ENCODE measurements at places on chromosomes 13 and 19. TPM values are rescaled to one million over a fixed set of nuclear protein-coding genes. Genes with fewer than 3 reads are reported as not detected.

- no peaks in the 10 kb centered on the region for H3K27me3 ChIP-seq
- H3K36me3 ChIP-seq, result no peaks in the 10 kb centered on the region
- no peaks in the 10 kb centered on the region for H3K4me1 ChIP-seq
Measured at GRCh38 chr19:41774515-41774980, 19.2 kb downstream of the CEACAM6 start.

- no peaks in the 10 kb centered on the region for H3K4me1 ChIP-seq
- no peak overlapping the region for H3K4me3 ChIP-seq
- H3K36me3 ChIP-seq, result no peaks in the 10 kb centered on the region
- H3K27ac ChIP-seq, result no peak overlapping the region
Measured at GRCh38 chr13:98925949-98926348, 51.9 kb downstream of the DOCK9 start.

GRCh38 chr13:50676602-50677001, 166.9 kb downstream of the DLEU7 start:
- H3K36me3 ChIP-seq, result no peaks in the 10 kb centered on the region
- H3K27me3 ChIP-seq, result no peaks in the 10 kb centered on the region
- no peaks in the 10 kb centered on the region for H3K4me1 ChIP-seq
- DNase-seq, result no peak

DNA sequence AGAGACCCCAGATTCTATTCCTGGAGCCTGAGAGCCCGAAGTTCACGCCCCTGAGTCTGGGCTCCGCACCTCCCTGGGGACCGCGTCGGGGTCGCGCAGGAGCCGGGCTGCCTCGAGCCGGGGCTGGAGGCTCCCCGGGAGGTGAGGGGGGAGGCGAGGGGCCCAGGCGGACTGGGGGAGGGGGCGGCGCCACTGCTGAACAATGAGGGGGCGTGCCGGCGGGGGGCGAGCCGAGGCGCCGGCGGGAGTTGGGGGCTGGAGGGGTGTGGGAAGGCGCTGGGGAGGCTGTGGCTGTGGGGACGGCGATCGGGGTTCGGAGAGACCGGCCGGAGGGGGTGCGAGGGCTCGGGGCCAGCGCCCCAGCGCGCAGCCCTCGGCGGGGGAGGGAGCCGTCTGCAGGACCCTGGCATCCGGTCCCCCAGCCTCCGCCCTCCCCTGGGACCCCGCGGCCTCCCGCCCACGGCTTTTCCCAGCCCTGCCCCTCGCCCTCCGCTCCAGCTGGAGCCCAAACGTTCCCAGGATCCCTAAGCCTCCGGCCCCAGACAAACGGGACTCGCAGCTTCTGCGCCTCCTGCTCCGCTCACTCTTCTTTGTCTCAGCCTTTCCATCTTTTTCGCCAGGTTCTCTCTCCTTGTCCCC, 922 bp downstream of the PLEKHG2 start:
- peaks cover 39% of the 10 kb centered on the region for H3K4me1 ChIP-seq
- H3K4me3 ChIP-seq, result peak overlapping the region; percentile 100
- H3K27ac ChIP-seq, result peak overlapping the region; percentile 97

DNA sequence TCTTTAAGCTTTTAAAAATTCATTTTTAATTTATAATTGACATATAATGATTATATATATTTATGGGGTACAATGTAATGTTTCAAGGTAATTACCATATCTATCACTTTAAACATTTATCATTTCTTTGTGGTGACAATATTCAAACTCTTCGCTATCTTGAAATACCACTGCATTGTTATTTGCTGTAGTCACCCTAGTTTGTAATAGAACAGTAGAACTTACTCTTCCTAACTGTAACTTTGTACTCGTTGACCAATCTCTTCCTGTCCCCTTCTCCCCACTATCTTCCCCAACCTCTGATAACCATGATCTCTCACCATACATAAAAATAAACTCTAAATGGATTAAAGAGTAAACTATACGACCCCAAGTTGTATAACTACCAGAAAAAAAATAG, 20.4 kb downstream of the COG6 start:
- H3K36me3 ChIP-seq, result peaks cover 9% of the 10 kb centered on the region
- H3K4me3 ChIP-seq, result no peak overlapping the region
- H3K27me3 ChIP-seq, result no peaks in the 10 kb centered on the region

GRCh38 chr13:27379694-27380641, 44.5 kb upstream of the GTF3A start:
- no peaks in the 10 kb centered on the region for H3K36me3 ChIP-seq
- no peak overlapping the region for H3K4me3 ChIP-seq
- peak; percentile 60 for DNase-seq
- no peak overlapping the region for H3K27ac ChIP-seq
- no peaks in the 10 kb centered on the region for H3K4me1 ChIP-seq

GRCh38 chr13:69474011-69474685, 633.5 kb upstream of the ATXN8OS start:
- H3K4me1 ChIP-seq, result no peaks in the 10 kb centered on the region
- no peak overlapping the region for H3K4me3 ChIP-seq
- no peak for DNase-seq
- H3K27me3 ChIP-seq, result no peaks in the 10 kb centered on the region
- no peaks in the 10 kb centered on the region for H3K36me3 ChIP-seq

DNA sequence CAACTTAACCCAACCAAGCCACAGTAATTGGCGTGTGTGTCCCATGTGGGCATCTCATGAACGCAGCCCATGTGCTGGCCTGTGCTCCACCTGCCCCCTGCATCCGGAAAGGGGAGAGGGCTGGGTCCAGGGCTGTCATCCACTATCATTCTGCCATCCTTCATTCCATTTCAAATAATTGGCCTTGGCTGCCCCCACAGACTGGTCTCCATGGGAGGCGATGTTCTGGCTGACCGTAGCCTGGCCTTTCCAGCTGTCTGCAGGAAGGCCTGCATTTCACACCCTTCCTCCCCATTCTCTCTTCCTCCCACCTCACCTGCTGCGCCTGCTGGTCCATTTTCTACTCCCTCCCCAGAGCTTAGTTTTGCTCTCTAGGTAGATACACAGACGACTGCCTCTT, 442.8 kb downstream of the COG6 start:
- no peak for DNase-seq
- H3K27me3 ChIP-seq, result no peaks in the 10 kb centered on the region
- H3K4me1 ChIP-seq, result no peaks in the 10 kb centered on the region
- no peaks in the 10 kb centered on the region for H3K36me3 ChIP-seq
- H3K4me3 ChIP-seq, result no peak overlapping the region
- H3K27ac ChIP-seq, result no peak overlapping the region

GRCh38 chr13:42214446-42214845, 57.5 kb upstream of the AKAP11 start:
- no peaks in the 10 kb centered on the region for H3K36me3 ChIP-seq
- no peak for DNase-seq
- H3K27ac ChIP-seq, result no peak overlapping the region
- H3K4me1 ChIP-seq, result no peaks in the 10 kb centered on the region
- H3K4me3 ChIP-seq, result no peak overlapping the region

GRCh38 chr19:44620667-44621066, 7.3 kb downstream of the IGSF23 start:
- H3K4me1 ChIP-seq, result no peaks in the 10 kb centered on the region
- no peaks in the 10 kb centered on the region for H3K27me3 ChIP-seq
- no peaks in the 10 kb centered on the region for H3K36me3 ChIP-seq
- H3K4me3 ChIP-seq, result no peak overlapping the region
- H3K27ac ChIP-seq, result no peak overlapping the region

DNA sequence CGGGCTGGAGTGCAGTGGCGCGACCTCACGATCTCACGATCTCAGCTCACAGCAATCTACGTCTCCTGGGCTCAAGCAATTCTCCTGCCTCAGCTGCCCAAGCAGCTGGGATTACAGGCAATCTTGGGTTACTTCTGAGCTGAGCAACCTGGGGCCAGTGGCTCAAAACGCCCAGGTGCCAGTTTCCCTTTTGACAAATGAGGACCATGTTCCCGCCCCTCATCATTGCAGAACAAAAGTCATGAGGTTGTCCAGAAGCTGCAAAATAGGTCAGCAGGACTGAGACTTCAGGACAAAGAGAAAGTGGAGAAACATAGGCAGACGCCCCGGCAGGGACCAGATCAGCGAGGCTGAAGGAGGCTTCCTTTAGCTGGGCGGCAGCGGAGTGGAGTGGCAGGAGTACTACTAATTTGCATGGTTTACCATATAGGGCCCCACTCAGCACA, 3.3 kb upstream of the ADGRE5 start:
- DNase-seq, result no peak
- H3K27ac ChIP-seq, result no peak overlapping the region
- H3K4me1 ChIP-seq, result peaks cover 31% of the 10 kb centered on the region
- H3K27me3 ChIP-seq, result no peaks in the 10 kb centered on the region

GRCh38 chr13:45733361-45733760, 31.2 kb downstream of the CBY2 start:
- no peak overlapping the region for H3K27ac ChIP-seq
- H3K4me3 ChIP-seq, result no peak overlapping the region
- no peaks in the 10 kb centered on the region for H3K27me3 ChIP-seq

DNA sequence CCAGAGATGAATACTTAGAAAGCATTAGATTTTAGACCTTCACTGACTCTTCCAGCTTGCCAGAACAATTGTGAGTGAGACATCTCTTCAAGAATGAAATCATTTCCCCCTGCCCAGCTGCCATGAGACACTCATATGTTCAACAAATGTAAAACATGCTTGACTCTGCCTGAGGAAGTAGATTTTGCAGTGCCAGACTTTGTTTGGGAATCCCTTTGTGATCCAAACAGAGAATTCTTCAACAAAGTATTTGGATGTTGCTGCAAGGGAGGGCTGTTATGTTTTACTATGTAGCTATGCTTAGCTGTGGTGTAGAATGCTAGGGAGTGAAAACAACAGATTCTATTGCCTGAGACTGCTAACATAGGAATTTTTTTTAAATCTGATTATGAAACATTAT, 416.4 kb downstream of the DCT start:
- no peaks in the 10 kb centered on the region for H3K36me3 ChIP-seq
- peaks cover 46% of the 10 kb centered on the region for H3K4me1 ChIP-seq
- H3K27me3 ChIP-seq, result no peaks in the 10 kb centered on the region
- H3K27ac ChIP-seq, result no peak overlapping the region
- no peak for DNase-seq

GRCh38 chr13:54958781-54959180, 1930.2 kb downstream of the OLFM4 start:
- H3K4me3 ChIP-seq, result no peak overlapping the region
- no peak overlapping the region for H3K27ac ChIP-seq
- H3K27me3 ChIP-seq, result no peaks in the 10 kb centered on the region
- DNase-seq, result no peak
- no peaks in the 10 kb centered on the region for H3K36me3 ChIP-seq

DNA sequence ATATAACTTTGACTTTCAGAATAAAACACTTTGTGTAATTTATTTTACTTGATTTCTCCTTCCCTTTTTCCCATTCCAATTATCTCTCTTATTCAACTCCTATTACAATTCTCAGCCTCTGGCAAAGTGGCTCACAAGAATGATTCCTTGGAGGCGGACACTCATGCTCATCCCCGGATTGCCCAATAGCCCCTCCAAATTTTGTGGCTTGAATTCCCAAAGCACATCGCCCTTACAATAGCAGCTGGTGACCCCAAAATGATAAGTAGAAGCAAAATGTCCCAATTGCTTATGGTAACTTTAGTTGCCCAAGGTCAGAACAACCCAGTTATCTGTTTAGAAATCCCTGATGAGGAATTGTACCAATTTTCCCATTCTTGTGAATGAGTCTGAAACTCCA, 1523.5 kb upstream of the PRR20A start:
- no peaks in the 10 kb centered on the region for H3K4me1 ChIP-seq
- DNase-seq, result no peak
- no peaks in the 10 kb centered on the region for H3K36me3 ChIP-seq
- no peaks in the 10 kb centered on the region for H3K27me3 ChIP-seq
- no peak overlapping the region for H3K4me3 ChIP-seq

Gene GAMT
- total RNA-seq, result 28.5 TPM

Gene RTBDN
- total RNA-seq, result 1.4 TPM

Gene F10
- total RNA-seq, result not detected

Gene SLC25A30
- total RNA-seq, result 23.3 TPM

Gene EDNRB
- 0.07 TPM for total RNA-seq

Measured in A673 (cell line).